ENCODE measurements at places on chromosomes 1 and 21. TPM values are rescaled to one million over a fixed set of nuclear protein-coding genes. Genes with fewer than 3 reads are reported as not detected.

CDK18 gene
- total RNA-seq, result 0.80 TPM

MMEL1 gene
- not detected for total RNA-seq

SPRR2B gene
- not detected for total RNA-seq

ANKRD65 gene
- not detected for total RNA-seq

BRINP3 gene
- not detected for total RNA-seq

KRTAP11-1 gene
- total RNA-seq, result not detected

TNFSF4 gene
- total RNA-seq, result 2.7 TPM

IGSF3 gene
- total RNA-seq, result 24.6 TPM

VHLL gene
- not detected for total RNA-seq

BARHL2 gene
- total RNA-seq, result not detected

SLC35F3 gene
- 7.5 TPM for total RNA-seq

SDHB gene
- 339 TPM for total RNA-seq

NPR1 gene
- total RNA-seq, result not detected

C1orf21 gene
- 17.8 TPM for total RNA-seq

FAM20B gene
- 30.9 TPM for total RNA-seq

AHDC1 gene
- 3.8 TPM for total RNA-seq

All from Daoy (cell line).